ENCODE measurements at places on chromosomes 6 and 20.
A peak's percentile ranks its signal among the peaks of the same experiment; 100 is the strongest.

GRCh38 chr20:38828514-38829295 is 23.2 kb downstream of the PPP1R16B start:
- no peak for DNase-seq

- no peak for DNase-seq
Observed at GRCh38 chr6:137175157-137175867, 1.9 kb upstream of the IL22RA2 start.

GRCh38 chr6:35297601-35298481 is at the start of gene DEF6:
DEF6 (plus strand) TSS chr6:35297818; CDS start chr6:35297857, 39 bp downstream.
- DNase-seq = peak; percentile 83

DNA sequence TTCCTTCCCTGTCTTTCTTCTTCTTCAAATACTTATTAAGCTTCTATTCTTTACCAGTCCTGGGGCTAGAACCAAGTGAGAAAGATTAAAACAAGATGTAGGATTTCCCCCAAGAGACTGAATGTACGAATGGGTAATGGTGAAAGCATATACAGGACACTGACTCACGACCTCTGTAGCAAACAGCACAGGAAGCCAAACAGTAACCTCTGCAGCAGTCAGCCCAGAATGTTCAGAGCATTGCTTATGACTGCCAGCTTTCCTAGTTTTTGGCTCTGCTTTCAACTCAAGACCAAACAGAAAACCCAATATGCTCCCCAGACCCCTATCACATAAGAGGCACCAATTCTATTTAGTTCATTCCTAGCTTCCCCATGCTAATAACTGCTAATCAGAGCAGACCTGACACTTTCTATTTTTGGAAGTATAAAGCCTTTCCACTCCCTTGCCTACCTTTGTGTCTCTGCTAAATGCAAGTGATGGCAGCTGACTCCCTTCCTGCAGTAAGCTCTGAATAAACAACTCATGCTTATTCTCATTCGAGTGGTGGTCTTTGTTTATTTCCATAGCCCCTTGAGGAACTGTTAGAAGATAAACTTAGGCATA is 690.6 kb downstream of the EPM2A start:
- DNase-seq = no peak

GRCh38 chr6:4192627-4193026 is 57.3 kb upstream of the ECI2 start:
- DNase-seq = no peak

DNA sequence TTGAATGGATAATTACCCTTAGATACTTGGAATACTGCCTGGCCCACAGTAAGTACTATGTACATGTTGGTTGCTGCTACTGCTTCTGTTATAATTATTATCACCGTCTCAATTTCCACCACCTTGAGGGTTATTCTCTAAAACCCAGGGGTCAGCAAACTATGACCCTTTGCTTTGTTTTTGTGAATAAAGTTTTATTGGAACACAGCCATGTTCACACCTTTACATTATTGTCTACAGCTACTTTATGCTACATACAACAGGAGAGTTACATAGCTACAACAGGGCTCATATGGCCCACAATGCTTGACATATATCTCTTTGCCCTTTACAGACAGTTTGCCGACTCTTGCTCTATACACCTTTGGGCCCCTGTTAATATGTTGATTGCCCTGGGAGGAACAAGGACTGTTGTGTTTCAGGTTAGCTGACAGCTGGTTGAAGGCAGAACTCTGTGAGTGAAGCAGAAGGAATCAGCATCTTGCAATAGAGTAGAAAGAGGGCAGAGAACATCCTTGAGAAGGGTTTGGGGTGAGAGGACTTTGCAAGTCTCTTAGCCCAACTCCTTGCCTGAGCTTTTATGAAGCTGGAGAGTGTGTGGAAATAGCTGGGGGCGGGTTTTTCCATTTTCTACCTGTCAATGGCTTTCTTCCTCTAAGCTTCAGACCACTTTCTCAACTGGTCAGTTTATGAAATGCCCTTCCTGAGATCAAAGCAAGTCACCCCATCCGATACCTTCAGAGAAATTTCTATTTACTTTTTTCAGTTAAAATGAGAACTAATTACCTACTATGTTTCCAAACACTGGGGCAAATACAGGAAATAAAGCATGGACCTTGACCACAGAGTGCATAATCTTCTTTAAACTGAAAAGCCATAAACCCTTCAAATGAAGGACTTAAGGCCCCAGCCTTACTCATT is 3.5 kb upstream of the MEP1A start:
- DNase-seq = no peak

DNA sequence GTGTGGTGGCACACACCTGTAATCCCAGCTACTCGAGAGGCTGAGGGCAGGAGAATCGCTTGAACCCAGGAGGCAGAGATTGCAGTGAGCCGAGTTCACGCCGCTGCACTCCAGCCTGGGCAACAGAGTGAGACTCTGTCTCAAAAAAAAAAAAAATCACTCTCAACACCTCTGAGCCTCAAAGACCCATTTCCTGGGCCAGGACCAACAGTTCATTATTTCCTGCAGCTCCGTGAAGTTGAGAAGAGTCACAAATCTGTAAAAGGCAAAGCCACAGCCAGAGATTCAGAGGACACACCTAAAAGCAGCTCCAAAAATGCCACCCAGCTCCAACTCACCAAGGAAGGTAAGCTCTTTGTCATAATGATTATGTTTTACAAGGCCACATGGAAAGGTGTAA is 15.2 kb upstream of the NOP56 start:
- DNase-seq = no peak

DNA sequence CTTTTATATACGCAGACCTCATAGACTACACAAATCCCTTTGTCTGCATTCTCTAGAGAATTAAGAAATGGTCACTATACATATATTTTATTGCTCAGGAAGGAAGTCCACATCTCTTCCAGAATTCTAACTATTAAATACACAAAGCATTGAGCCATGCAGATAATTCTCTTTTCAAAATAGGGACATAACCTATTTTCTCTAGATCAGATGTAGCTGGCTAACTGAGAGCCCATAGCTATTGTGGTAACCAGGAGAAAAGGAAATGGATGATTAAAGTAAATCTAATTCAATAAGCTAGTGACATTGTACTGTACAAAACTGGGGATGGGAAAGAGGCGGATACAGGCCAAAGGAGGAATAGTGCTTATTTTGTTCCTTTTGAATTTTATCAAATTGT is 137.2 kb downstream of the BACH2 start:
- DNase-seq = no peak

DNA sequence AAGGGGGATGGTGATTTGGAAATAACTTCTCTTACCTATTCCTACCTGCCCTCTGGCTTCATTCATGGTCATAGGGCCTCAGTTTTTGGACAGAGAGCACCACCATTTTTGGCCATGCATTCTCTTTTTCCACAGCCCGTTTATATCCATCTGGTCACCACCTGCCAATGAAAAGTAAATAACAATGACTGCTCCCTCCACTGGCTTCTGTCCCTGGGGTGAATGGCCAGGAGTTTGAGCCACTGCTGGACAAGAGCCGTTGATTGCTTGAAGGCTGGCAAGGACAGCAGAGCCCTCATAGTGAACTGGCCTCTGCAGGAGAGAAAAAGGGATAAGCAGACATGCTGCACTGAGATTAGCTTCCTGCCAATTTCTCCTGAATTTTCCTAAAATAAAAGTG is 261.8 kb downstream of the ADGB start:
- DNase-seq = no peak

DNA sequence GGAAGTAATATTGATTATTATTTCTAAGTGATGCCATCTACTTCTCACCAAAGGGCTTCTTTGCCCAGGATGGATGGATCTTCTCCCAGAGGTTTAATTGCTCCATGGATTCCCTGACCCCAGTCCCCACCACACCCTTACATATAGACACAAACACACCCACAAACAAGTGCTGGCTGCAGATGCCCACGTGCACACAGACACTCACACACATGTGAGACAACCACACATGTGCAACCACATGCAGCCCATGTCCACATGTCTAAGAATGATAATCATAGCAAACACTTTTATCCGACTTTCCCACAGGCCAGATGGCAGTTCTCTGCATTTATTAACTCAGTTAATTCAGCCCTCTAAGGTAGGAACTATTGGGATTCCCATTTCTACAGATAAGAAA is 44.2 kb downstream of the MAFB start:
- no peak for DNase-seq

- no peak for DNase-seq
Observed at GRCh38 chr20:24991897-24992486, 559 bp downstream of the APMAP start.

DNA sequence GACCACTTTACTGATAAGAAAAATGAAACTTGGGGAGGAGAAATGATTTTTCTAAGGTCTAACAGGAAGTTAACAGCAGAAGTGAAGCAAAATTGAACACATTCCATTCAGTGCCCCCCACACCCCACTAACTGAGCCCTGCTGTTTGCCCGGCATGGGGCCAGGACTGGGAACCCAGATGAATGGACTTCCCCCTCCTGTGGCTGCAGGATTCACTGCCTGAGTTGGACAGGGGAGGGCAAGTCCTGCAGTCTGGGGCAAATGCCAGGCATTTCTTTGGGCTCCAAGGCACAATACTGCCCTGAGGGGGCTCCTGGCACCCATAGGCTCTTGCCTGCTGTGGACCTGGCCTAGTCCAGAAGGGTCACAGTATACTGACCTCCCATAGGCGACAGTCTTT is 28.3 kb downstream of the FYN start:
- no peak for DNase-seq

DNA sequence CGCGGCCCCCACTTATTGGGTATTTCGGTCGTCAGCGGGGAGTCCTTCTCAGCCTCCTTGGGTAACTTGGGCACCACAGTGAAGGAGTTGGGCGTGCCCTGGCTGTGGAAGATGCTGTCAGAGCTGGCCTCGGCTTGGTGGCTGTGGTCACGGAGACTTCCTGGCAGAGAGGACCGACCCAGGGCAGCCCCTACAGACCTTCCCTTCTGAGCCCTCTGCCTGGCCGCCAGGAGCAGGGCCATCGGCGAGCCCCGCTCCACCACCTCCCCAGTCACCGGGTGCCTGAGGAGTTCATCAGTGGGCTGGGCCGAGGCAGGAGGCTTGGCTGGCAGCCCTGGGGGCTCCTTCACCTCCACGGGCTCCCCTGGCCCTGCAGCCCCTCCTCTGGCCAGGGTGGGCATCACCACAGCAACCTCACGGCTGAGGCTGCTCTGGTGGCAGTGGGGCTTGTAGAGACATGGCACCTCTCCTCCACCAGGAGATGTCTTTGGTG is 37.2 kb downstream of the C6orf132 start:
- DNase-seq = no peak

DNA sequence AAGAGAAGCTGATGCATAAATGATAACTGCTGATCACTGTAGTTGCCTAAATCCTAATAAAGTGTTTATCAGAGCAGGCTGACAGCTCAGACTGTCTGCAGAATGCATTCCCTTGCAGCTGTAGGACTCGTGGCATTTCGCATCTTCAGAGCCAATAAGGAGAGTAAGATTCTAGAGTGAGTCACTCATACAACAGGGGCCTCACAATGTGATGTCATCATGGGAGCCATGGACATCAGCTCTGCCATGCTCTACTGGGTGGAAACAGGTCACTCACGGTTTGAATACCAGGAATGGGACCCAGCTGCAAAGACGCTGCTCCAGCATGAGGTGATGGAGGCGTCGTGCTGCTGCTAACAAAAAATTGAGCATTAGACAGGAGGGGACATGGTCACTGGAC is 7.4 kb downstream of the FAM209B start:
- no peak for DNase-seq

DNA sequence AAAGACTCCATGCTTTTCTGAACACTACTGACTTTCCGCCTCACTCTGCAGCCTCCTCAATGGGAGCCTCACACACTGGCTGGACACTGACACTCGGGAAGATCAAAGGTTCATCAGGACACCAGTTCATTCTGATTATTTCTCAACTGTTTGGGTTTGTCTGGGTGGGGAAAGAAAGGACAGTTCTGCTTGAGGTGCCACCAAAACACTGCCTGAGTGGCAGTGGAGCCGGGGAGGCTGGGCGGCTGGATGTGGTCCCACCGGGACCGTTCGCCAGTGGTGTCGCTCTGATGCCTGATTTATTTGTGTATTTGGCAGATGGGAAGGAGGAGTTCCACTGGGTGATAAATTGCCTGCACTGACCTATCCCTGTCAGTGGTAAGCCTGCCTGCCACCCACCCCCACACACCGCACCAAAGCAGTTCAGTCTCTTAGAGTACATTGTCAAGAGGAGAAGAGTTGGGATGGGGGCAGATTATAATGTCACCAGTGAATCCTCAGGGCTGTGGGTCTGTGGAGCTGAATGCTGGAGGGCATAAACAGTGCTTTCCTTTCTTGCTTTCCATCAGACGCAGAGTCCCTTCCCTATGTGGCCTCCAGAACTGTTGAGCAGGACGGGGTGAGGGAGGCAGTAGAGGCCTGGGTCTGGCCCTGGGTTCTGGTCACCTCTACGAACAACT is 49.8 kb downstream of the EDN1 start:
- DNase-seq = no peak

- no peak for DNase-seq
Observed at GRCh38 chr6:126307849-126308248, 32.1 kb upstream of the CENPW start.

DNA sequence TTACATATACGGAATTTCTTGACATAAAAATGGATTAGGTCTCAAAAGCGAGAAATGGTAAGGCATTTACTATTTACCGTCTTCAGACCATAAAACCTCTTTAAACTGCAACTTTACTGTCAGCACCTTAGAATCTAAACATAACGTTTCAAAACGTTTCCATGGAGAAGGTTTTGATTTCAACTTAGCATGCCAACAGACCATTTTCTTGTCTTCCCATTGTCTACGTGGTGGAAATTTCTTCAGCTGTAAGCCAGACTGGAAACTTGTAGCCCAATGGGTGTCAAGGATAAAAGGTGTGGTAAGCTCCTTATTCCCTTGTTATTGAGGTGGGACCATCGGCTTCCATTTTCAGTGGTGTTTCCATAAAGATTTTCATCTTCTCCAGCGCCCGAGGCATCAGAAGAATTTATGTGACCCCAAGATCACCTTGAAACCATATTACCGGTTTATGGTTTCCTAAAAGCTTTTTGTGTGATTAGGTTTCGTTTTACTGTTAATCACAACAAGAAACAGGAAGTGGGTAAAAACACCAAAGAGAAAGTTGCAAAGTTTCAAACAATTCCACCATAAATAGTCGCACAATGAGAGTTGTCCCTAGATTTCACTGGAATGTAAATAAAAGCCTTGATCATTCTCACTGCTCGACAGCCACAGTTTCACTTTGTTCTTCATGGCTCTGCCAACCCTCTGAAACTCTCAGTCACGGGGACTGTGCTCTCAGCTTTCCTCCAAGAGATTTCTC is 63.0 kb upstream of the CD2AP start:
- DNase-seq = peak; percentile 7

DNA sequence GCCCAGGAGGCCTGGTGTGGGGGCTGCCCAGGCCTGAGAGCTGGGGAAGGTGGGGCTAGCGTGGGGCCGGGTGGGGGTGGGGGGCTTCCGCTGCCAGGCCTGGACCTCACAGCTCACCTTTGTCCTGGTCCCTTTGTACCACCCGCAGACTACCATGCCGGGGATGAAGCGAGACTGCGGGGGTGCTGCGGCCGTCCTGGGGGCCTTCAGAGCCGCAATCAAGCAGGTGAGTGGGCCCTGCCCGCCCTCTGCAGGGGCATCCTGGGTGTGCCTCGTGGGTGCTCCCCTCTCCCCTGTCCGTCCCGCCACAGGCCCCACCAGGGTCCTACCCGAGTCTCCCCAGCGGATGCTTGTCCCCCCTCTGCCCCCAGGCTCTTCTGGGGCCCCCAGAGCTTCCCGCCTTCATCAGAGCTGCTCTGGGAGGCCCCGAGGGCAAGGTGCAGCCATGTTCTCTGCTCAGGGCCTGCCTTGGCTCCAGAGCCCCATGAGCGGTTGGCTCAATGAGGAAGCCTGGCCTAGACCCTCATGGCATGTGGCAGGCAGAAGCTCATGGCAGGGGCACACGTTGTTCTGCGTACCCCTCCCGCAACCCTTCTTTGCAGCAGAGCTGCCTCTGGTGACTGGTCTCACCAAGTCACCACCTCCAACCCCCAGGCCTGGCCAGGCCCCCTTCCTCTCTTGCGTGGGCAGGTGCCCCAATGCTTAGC is 14.5 kb downstream of the NPEPL1 start:
- DNase-seq = no peak

Data from CD4-positive, alpha-beta T cell (primary cell).